Umbilical cord (tissue), 2 donors: ENCODE measurements at places on chromosomes 5 and 9. TPM values are rescaled to one million over a fixed set of nuclear protein-coding genes. Genes with fewer than 3 reads are reported as not detected.

DNA sequence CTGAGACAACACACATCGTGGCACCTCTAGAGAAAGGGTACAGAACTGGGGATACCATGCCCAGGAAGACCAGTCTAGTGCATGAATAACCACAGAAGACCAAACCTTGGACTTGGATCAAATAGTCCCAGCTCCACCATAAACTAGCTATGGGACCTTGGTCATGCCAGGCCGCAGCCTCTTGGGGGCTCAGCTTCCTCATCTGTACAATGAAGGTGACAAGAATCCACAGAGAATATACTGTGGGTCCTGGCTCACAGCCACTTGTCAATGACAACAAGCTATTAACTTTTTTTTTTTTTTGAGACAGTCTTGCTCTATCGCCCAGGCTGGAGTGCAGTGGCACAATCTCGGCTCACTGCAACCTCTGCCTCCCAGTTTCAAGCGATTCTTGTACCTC, 3.9 kb downstream of the KYAT1 start:
- no peak for DNase-seq

- DNase-seq = peak; percentile 70
Measured at GRCh38 chr9:20593105-20593504, 29.2 kb downstream of the MLLT3 start.

DNA sequence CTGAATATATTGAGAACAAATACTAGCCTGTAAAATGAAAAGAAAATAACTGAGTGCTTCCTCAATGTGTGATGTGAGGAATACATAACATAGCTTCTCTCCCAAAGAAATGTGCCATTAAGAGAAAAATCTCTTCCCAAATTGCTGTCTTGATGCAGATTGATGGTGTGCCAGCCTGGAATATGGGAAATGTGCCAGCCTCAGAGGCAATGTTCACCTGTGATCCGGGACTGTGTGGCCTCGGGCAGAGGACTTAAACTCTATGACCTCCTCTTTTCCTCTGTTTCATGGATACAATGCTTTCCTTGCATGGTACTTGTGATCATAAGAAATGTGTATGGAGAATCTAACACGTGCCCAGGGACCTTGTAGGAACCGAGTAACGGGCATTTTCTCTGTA, 370.9 kb downstream of the DIRAS2 start:
- no peak for DNase-seq

- DNase-seq = peak; percentile 17
Measured at GRCh38 chr5:103918668-103919367, 356.2 kb upstream of the NUDT12 start.

DNA sequence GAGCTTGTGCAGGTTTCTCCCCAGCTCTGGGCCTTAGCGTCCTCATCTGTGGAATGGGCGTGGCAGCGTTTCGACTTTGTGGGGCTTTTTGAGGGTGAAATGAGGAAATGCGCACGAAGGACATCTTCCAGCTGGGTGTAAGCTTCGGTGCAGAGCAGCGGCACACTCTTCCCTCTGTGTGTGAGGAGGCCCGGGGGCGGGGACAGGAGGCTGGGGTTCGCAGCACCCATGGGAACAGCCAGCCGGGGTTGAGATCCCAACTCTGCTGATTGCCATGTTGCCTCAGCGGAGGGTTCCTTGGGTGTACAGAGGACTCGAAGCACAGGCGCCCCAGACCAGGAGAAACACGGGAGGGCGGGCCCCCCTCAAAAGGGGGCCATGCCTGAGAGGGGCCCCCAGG, 265.6 kb downstream of the NSG2 start:
- no peak for DNase-seq

- peak; percentile 33 for DNase-seq
Measured at GRCh38 chr9:108271646-108272348, 584.0 kb downstream of the ACTL7B start.

Gene HSPB3
- total RNA-seq = 14.2 TPM

DNA sequence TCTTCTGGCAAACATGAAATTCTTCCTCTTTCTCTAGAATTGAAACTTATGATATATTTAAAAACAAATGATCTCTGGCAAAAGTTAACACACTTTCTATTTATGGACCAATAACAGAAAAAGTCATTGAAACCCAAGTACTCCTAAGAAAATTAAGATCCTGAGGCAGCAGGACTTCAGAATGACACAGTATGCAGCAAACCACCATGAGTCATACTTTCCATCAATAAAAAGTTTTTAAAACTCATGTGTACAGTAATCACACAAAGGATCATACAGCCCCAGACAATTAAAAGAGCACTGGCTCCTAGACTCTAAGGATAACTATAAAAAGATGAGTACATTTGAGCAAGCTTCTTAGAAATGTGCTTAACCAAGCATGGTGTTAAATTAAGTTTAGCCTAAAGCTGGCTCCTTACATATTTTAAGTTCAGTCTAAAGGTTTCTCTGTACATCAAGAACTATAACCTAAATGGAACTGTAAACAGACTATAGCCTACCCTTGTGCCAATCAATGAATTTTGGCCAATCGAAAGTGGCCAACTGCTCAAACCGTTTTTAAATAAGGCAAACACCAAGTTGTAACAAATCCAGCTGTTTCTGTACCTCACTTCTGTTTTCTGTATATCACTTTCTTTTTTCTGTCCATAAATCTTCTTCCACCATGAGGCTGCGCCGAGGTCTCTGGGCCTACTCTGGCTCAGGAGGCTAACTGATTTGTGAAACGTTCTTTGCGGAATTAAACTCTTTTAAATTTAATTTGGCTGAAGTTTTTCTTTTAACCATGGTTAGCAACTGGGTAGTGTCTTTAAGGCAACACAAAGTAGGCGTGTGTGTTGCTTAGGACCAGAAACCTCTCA, 232.1 kb upstream of the PIK3R1 start:
- DNase-seq = peak; percentile 29

- no peak for DNase-seq
Measured at GRCh38 chr5:159917994-159918393, 1.7 kb downstream of the ADRA1B start.

DNA sequence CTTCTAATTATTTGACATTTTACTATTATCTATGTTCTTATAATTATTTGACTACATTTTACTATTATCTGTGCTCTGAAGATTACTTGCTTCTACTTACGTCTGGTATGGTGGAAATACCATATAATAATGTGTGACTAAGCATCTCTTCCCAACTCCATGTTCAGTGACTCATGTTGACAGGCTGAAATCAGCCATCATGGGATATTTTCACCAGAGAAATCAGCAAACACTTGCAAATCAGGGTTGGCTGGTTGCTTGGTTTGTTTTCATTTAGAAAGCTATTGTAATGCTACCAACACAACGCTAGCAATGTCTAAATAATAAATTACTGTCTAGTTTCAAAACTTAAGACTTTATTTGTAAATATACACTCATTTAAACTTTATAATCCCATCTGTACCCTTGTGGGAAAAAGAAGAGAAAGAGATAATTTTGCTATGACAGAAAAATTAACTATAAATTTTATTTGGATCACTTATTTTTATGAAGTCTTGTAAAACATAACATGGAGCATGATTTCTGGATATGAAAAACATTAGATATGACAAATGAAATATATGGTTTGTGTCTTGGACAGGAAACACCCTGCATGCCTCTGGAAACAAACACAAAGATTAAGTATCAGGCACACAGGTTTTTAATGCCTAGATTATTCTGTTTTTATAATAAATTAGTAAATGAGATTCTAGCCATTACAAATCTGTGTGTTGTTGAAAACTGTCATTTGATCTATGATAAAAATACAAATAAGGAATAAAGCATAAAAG, 337.6 kb downstream of the BNC2 start:
- no peak for DNase-seq

DNA sequence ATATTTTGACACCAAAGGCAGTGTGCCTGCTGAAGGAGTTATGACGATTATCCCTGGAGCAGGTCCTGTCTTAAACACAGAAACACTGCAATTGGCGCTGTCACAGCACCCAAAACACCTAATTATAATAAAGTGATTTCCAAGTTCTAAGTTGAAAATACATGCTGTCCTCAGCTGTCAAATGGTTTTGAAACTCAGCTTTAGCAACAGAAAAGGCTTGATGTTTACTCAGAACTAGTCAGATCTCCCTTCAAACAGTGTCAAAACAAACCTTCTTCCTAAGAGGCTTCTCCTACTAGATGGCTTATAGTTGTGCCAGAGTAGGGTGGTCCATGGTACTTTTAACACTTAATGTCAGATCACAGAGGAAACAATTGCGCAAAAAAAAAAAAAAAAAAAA, 87.2 kb upstream of the IRX1 start:
- no peak for DNase-seq

DNA sequence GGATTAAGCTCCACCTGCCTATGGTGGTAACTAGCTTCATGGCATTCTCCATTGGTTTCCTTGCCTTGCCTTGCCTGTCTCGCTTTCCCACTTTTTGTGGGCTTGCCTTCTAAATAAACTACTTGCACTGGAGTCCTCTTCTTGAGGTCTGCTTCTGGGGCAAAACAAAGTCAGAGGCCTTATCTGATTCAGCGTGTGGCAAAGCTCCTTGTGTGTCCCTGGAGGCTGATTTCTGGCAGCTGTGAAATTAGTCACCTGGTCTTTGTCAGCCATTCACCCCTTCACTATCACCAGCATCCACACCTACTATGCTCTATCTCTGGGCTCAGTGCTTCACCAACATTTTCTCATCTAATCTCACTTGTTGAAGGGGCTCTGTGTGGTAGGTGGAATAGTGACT, 176.2 kb downstream of the SEC61B start:
- DNase-seq = no peak

Gene C9orf153
- 0.72 TPM for total RNA-seq

- no peak for DNase-seq
Measured at GRCh38 chr5:142320430-142320738, 4.4 kb downstream of the SPRY4 start.

Gene ESM1
- total RNA-seq = 13.7 TPM

Gene TNFSF8
- total RNA-seq = 5.3 TPM

DNA sequence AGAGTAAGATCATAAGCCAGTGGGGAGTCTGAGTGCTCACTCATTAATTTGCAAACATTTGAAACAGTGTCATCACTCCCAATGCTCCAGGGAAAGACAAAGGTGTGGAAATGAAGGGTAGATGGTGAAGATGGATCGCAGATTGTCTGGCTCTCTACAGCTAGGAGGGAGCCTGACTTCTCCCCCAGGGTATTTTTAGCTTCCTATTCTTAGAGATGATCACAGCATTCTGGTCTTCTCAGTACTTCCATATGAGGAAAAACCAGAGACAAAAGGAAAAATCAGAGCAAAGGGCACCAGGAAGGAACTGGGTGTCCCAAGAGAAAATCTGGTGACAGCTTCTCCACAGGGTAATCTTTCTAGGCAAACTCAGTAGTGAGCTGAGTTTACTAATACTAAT, 401.9 kb upstream of the GRIA1 start:
- DNase-seq = no peak

DNA sequence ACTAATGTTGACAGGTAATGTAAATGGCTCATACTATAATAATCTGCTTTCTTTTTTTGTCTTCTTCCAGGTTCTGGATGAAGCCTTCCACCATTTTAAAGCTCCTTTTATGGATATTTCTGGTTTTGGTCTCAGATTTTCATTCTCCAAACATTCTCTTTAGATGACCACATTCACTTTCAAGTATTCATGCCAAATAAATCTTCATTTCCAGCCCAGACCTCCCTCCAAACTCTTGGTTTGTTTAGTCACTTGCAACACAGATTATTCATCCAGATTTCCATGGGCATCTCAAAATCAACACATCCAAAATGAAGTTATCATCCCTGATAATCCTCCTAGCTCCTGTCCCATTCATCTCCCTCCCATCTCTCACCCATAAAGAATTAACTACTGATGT, 40.3 kb upstream of the SVEP1 start:
- DNase-seq = no peak
